ENCODE measurements at places on chromosomes 12 and 14.

- no peak for DNase-seq
These were observed 98.9 kb downstream of the ZFP36L1 start for GRCh38 chr14:68693926-68694325.

- DNase-seq, result no peak
These were observed 877.0 kb downstream of the DIO2 start for GRCh38 chr14:79334272-79334671.

DNA sequence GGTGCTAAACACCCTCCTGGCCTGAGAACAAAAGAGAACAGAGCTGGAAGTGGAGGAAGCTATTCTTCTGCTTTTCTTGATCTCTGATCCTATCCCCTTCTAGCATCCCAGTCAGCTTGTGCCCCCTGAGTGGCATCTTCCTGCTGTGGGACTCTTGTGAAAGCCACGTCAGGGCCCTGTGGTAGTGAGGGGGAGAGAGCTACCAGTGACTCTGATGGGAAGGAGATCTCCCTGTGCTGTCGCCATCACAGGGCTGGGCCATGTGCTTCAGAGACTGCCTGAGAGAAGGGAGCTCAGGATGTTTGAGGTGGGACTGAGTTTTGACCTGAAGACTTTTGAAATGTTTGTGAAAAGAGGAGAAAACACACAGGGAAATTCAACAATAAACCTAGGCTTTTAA, 107.6 kb upstream of the FUT8 start:
- DNase-seq, result no peak

DNA sequence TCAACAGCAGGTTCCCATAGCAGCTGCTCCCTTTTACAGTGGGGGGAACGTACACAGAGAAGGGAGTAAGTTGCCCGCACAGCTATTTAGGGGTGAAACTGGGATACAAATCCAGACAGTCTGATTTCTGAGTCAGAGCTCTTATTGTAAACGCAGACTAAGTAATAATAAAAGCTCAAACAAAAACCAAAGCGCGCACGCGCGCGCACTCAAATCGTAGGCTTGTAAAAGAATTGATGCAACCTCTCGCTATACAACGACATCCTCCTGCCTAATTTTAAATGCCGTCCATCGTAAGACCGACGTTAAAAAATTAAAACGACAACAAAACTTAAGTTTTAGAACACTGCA, 747 bp upstream of the DACT1 start:
- no peak for DNase-seq

DNA sequence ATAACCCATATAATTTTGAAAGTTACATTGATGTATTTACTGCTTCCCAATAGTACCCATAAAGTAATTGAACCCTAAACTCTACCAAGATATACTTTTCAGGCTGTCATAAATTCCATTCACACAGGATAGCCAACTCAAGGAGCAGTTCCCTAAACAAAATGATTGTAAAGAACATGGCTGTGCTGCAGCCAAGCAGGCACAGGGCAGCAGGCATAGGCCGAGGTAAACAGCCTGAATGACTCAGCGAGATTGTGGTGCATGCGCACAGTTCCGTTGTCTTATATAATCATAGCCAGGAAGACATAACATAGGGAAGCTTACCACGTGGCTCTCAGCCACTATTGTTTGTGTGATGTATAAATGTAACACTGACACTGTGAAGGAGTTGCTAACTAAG, 344.9 kb downstream of the FSCB start:
- DNase-seq, result no peak

- no peak for DNase-seq
These were observed 46.7 kb downstream of the TMCC3 start for GRCh38 chr12:94603434-94604365.

DNA sequence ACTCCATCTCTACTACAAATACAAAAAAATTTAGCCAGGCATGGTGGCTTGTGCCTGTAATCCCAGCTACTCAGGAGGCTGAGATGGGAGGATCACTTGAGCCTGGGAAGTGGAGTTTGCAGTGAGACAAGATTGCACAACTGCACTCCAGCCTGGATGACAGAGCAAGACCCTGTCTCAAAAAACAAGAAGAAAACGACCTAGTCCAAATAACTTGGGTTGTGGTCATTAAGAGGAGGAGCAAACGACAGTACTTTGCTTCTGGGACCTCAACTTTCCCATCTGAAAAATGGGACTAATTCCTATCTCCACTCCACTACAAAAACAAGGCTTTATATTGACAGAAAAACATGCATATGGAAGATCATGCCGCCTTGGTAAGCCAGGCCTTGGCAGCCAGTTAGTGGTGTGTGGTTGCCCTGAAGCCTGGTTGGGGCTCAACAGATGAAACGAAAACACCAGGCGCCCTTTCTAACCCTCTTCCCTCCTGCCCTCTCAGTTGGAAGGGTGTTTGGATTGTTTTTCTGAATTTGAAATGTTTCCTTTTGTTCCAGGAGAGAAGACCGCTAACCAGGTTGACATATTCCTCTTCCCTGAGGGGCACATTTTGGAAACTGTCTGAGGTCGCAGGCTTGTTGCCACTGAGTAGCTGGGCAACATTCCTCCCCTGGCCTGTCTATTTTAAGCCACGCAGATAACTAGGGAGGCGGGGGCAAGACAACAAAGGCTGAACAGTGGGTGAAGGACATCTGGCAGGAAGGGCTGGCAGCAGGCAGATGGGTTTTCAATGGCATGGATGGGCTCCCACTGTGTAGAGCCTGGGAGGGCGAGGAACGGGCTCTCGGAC, 13.7 kb upstream of the VPS37B start:
- DNase-seq, result peak; percentile 69

DNA sequence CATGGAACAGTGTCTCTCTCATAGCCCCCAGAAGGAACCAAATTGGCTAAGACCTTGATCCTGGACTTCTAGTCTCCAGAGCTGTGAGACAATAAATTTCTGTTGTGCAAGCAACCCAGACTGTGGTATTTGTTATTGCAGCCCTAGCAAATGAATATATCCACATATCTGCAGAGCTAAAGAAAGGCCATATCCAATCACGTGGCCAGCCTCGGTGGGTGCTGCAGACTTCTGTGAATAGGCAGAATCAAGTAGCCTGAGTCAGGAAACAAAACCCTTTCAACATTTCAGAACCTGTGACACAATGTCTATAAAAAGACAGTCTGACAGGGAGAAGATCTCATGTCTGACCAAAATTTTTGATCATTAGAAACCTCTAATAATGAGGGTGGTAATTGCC, 71.0 kb upstream of the CPM start:
- DNase-seq, result no peak

DNA sequence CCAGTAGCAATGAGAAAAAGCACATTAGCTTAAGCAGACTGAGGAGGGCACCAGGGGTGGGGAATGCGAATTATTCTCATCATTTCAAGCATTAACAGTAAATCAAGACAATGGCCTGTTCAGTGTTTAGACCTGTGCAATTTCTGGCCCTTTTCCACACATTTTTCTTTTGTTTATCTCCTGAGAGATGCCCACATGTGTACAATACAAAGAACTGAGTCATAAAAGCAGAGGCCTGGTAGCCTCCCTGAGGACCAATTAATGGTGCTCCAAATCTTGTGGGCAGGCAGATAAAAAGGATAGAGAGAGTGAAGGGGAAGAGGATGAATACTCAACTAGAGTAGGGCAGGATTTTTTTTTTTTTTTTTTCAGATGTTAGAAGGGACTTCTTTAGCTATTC, 480.8 kb downstream of the RERGL start:
- DNase-seq, result no peak

DNA sequence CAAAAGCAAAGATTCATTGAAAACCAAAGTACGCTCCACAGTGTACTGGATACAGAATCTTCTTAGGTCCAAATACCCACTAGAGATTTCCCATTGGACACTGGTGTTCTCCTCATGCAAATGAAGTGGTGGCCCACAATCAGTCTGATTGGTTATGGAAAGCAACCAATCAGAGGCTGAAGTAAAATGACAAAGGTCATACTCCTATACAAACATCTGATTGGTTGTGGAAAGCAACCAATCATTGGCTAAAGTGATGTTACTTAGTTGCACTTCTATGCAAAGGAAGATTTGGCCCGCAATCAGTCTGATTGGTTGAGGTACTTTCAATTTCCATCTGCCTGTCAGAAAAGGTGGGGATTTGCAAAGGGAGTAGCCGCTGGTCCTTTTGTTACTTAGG, 1.3 kb upstream of the WASHC3 start:
- DNase-seq, result no peak

GRCh38 chr14:22531451-22532344, 57.3 kb downstream of the DAD1 start:
- DNase-seq, result no peak

GRCh38 chr14:73058922-73059673, 764 bp downstream of the RBM25 start:
- peak; percentile 24 for DNase-seq

DNA sequence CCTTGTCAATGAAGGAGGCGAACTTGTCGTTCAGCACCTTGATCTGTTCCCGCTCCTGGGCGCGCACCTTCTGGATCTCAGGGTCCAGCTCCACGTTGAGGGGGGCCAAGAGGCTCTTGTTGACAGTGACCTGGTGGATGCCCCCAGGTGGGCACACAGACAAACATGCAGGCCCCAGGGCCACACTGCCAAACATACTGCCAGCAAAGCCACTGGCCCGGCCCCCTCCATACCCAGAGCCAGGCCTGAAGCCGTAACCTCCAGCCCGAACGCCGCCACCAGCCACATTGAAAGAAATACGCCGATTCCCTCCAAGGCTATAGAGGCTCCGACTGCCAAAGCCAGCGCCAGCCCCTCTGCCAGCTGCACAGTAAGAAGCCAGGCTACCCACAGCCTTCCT, 337 bp downstream of the KRT74 start:
- no peak for DNase-seq

DNA sequence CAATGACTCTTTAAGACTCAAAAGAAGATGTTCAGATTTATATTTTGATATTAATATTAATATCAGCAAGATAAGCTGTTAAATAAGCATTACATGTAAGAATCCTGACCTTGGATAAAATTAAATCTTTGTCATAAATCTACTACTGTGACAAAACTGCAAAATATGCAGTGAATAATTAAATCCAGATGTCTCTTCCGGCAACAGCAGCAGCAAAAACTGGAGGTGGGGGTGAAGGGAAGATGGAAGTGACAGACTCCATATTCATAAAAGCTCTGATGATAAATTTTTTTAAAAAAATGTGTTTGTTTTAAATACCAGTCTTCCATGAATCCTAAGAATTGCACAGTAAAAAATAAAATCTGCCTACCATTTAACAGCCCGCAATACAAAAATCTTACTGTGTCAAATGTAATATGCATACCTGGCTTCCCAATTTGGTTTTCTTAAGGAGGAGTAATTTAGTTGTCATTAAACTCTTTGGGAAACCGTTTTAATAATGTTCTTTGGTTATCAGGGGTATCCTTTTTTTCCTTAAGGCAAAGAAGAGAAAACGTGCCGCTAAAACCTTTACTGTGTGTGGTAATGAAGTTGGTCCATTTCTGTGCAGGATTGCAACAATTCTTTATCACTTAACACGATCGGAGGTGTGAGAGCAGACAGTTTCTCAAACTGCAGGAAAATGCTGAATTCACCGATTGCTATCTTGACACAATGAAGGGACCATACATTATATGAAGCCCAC, 478.2 kb downstream of the DIO2 start:
- DNase-seq, result no peak

DNA sequence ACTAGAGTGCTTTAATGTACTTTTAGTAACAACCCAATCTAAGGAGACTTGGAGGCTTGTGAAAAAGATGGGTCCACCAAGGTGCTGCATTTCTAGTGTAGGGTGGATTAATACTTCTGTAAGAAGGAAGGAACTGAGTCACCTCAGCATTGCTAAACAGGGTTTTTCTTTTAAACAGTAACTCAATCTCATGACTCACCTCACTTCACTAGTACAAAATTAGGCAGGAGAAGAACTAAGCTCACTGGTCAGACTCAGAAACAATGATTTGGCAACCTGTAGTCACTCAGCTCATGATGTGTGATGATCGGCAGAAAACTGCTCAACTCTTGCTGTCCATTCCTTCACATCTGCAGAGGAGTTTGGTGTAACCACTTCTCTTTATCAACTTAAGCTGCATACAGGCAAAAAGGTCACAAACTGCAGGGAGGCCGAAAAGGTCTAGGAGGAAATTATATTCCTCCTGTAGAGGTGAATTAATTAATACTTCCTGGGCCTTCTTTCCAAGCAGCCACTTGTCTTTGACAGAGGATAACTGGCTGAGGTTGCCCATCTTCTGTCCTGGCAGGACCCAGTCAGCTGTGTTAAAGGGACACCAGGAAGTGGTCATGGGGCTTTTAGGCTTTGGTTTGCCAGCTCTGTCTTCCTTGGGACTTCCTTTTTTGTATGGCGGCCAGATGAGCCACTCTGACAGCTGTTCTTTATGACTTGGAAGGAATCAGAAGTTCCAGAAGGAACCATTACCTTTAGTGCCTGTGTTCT, 466.9 kb downstream of the FUT8 start:
- no peak for DNase-seq

DNA sequence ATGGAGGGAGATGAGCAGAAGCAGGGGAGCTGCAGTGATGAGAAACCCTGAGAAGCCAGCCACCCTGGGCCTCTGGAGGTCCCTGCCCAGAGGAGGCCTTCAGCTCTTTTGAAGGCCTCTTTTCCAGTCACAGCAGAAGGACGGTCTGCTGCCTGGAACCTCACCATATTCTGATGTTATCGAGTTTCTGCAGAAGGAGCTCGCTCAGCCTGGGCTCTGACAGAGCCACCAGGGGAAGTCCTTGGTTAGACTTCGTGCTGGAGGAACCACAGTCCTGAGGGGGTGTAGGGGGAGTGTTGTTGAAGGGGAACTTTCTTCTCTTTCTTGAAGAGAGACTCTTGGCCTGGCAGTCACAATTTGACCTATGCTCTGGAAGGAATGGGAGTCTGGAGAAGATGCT, 25.1 kb upstream of the BATF start:
- no peak for DNase-seq

DNA sequence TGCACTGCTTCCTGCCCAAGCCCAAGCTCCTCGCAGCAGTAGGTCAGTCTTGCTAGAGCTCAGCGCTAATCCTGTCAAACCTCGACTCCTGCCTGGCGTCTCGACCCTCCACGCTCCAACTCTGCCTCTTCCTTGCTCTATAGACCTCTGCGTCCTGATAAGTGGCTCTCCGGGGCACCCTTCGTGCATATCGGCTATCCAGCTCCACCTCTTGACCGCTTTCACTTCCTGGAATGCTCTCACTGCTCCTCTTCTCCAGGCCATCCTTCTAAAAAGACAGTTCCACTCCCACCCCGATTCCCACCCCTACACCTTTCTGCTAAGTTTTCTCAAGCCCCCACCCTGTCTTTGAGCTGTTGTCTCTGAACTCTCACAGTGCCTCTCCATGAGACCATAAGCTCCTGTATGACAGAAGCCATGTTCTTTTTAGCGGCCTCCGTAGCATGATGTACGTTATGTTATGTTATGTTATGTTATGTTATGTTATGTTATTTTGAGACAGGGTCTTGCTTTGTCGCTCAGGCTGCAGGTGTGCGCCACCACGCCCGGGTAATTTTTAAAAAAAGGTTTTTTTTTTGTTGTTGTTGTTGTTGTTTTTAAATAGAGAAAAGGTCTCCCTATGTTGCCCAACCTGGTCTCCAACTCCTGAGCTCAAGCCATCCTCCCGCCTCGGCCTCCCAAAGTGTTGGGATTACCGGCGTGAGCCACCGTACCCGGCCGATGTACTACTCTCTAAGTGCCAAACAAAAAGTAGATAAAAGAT, 601 bp downstream of the COX14 start:
- DNase-seq, result peak; percentile 53
